NCI-H187 (cell line): ENCODE measurements at places on chromosomes 3 and 15.
A peak's percentile ranks its signal among the peaks of the same experiment; 100 is the strongest.

DNA sequence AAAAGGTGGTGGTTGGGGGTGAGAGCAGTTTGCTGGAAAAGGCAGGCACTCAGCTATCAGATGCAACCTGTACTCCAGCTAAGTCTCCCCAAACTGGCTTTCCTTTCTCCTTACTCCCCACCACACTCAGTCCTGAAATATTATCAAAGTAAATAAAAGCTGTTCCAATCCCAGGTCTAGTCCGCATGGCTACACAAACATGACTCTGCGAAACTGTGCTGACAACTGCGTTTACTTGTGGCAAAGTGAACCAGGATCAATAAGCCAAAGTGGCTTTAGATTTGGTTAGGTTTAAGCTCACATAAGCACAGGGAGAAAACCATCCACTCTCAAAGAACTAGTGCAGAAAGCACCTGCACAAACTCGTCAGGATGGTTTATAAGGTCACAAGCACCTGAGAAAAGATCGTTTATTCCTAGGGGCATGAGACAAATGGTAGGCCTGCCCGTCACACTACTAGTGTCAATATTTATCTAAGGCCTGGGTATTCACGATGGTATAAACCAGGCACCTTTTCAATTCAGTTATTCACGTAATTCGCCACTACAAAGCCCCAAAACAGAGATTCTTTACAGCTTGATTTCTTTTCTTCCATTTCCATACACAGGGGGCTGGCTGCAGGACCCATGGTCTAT is 25.3 kb downstream of the LRIG1 start:
- DNase-seq: peak; percentile 27

DNA sequence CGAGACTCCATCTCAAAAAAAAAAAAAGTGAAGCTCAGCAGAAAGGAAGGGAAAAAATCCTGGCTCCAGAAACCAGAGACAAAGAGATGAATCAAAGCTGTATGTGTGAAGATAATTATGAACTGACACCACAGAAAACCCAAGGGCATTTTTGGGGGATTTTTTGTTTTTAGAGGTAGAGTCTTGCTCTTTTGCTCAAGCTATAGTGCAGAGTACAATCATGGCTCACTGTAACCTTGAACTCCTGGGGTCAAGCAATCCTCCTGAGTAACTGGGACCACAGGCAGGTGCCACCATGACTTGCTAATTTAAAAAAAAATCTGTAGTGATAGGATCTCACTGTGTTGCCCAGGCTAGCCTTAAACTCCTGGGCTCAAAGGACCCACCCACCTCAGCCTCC is 22.8 kb downstream of the HCLS1 start:
- no peak for DNase-seq

- no peak for DNase-seq
Observed at GRCh38 chr3:38148311-38148882, 9.9 kb downstream of the MYD88 start.

GRCh38 chr15:60535743-60536142 is 56.8 kb upstream of the ICE2 start:
- no peak for DNase-seq
